ENCODE measurements at places on chromosomes 2 and 18. TPM values are rescaled to one million over a fixed set of nuclear protein-coding genes. Genes with fewer than 3 reads are reported as not detected.

BCL2 gene
- 0.64 TPM for total RNA-seq

SAG gene
- not detected for total RNA-seq

EFEMP1 gene
- total RNA-seq: 65.1 TPM

TWSG1 gene
- total RNA-seq: 118 TPM

RAB6D gene
- total RNA-seq: under 0.01 TPM

Measured in fibroblast of villous mesenchyme (primary cell).